ENCODE measurements at places on chromosomes 1 and 21.

GRCh38 chr1:241647658-241648057 is 4.4 kb upstream of the WDR64 start:
- DNase-seq, result no peak

GRCh38 chr1:3922851-3923250 is 22.8 kb upstream of the C1orf174 start:
- no peak for DNase-seq

DNA sequence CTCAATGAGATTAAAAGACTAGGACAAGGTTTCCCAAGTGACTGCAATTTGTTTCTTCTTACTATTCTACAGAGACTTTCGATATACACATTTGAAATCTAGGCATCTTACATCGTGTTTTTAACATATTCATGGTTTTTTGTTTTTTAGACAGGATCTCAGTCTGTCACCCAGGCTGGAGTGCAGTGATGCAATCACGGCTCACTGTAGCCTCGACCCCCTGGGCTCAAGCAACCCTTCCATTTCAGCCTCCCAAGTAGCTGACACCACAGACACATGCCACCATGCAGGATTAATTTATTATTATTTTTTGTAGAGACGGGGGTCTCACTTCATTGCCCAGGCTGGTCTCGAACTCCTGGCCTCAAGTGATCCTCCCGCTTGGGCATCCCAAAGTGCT is 1.5 kb downstream of the PDZK1 start:
- DNase-seq, result no peak

- no peak for DNase-seq
Measured at GRCh38 chr1:49971088-49971487, 52.7 kb downstream of the AGBL4 start.

- DNase-seq, result peak; percentile 73
Measured at GRCh38 chr1:197632005-197632404, 143.3 kb downstream of the DENND1B start.

DNA sequence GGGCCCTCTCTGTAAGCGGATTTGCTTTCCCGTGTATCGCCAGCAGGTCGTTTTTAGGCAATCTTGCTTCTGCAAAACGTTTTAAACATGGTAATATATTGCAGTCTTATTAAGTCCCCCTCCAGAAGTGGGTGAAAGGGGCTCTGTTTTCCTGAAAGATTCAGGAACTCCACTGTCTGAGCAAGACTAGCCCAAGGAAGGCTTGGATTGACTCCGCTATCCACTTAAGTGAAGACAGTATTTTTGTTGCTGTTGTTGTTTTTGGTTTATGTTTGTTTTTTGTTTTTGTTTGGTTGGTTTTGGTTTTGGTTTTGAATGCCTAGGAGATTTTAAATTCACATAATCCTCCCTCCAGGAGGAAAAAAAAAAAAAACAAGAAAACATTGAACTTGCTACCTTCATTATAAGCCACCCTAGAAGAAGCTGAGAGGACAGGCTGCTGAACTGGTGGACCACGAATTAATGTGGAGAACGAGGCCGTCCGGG is 29.1 kb upstream of the NFIA start:
- no peak for DNase-seq

DNA sequence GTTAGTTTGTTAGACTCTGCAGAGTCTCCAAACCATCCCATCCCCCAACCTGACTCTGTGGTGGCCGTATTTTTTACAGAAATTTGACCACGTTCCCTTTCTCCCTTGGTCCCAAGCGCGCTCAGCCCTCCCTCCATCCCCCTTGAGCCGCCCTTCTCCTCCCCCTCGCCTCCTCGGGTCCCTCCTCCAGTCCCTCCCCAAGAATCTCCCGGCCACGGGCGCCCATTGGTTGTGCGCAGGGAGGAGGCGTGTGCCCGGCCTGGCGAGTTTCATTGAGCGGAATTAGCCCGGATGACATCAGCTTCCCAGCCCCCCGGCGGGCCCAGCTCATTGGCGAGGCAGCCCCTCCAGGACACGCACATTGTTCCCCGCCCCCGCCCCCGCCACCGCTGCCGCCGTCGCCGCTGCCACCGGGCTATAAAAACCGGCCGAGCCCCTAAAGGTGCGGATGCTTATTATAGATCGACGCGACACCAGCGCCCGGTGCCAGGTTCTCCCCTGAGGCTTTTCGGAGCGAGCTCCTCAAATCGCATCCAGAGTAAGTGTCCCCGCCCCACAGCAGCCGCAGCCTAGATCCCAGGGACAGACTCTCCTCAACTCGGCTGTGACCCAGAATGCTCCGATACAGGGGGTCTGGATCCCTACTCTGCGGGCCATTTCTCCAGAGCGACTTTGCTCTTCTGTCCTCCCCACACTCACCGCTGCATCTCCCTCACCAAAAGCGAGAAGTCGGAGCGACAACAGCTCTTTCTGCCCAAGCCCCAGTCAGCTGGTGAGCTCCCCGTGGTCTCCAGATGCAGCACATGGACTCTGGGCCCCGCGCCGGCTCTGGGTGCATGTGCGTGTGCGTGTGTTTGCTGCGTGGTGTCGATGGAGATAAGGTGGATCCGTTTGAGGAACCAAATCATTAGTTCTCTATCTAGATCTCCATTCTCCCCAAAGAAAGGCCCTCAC is at the start of gene OLIG2:
Gene OLIG2 (plus strand): TSS at position 447 of the 954 bp plus-strand sequence. CDS start 928 bp downstream, outside the sequence.
- DNase-seq, result peak; percentile 59

- DNase-seq, result no peak
Measured at GRCh38 chr1:181295217-181295616, 188.1 kb upstream of the CACNA1E start.

DNA sequence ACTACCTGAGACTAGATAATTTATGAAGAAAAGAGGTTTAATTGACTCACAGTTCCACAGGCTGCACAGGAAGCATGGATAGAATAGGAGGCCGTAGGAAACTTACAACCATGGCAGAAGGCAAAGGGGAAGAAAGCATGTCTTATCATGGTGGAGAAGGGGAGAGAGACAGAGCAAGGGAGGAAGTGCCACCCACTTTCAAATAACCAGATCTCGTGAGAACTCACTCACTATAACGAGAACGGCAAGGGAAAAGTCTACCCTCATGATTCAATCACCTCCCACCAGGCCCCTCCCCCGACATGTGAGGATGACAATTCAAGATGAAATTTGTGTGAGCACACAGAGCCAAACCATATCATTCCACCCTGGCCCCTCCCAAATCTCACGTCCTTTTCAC is 4.7 kb upstream of the C21orf91 start:
- DNase-seq, result no peak

- no peak for DNase-seq
Measured at GRCh38 chr1:212512816-212513559, 80.3 kb downstream of the NENF start.

DNA sequence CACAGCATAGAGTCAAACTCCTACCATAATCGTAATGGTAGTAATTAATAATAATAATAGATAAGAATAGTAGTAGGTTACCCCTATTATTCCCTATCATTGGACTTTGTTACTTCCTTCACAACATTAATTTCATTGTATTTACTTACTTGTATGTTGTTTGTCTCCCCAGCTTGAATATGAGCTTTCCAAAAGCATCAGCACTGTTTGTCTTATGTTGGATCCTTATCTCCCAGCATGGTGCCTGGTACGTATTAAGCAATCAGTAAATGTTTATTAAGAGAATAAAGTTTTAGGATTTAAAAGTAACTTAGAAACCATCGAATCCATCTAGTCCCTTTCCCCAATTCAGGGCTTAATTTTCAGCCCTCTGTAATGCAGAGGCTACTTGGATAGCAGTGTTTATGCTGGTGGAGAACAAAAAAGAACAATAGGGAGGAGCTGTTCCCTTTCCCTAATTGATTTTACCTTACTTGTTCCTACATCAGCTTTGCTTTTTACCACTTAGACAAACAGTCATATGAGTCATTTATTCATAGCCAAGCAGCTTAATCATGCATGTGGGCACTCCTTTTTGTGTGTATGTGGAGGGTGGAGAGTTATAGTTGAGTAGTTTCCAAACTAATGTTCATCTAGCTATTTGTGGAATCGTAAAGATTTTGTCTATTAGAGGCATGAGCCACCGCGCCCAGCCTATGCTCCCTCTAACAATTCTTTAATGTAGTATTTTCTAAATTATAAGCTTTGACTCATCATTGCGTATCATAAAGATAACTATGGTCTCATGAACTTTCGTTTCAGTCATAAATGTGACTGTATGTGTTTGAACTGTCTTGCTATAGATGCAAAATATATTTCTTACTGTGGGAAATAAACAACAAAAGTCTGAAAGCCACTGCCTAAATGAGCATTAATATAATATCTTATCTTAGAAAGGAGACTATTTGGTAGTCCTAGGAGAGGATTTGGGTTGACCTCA is 20.9 kb upstream of the DR1 start:
- DNase-seq, result no peak

GRCh38 chr1:199116488-199116887 is 477.6 kb downstream of the PTPRC start:
- no peak for DNase-seq

DNA sequence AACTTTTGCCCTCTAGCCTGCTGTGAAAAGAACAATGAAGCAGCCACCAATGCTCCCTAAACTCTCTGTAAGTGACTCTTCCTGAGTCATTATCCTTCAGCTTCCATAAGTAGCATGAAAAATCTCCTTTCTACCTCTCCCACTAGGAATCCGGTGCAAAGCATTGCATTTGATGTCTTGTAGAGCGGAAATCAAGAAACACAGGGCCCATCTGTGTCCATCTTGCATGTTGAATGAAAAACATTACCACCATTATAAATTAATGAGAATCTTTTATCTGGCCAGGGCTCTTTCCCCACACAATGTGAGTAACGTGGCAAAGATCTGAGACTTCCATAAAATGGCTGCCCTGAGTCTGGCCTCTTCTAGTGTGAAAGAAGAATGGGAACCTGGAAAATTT is 324.4 kb downstream of the ADGRL2 start:
- no peak for DNase-seq

- no peak for DNase-seq
Measured at GRCh38 chr21:44359396-44359795, 6.0 kb downstream of the TRPM2 start.

DNA sequence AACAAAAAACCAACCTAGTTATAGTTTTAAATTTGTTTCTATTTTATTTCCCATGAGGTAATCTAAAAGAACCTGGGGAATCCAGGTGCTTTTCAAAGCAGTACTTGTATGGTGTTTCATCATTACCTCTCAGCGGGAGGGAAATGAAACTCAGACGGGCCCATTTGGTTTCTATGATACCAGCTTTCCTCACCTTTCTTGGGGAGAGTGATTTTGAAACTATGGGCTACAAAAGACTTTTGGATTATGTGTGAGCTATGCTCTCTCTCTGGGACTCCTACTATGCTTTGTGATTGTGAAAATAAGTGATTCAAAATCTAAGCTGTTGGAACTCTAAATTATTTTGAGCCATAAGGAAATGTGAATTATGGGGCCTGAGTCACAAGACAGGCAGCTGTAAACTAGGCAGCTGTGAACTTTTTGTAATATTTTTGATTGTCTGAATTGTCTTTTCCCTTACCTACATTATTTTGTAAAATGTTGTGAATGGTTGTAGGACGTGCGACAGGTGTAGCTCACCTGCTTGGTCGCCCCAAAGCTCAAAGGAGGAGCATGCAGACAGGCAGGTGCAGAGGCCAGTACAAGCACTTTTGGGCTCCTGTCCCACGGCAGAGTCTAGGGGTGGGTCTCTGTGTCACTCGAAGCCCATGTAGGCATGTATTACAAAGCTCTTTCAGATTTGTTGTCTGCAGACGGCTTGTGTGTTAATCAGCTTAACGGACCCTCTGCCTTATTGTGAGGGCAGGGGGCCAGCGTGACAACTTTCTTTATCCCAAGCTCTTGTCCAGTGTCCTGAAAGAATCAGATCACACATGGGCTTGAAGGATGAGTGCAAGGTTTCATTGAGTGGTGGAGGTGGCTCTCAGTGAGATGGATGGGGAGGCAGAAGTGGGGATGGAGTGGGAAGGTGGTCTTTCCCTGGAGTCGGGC is 64.8 kb upstream of the BACH1 start:
- DNase-seq, result no peak

GRCh38 chr1:245045087-245045881 is 109.5 kb upstream of the KIF26B start:
- DNase-seq, result no peak

- DNase-seq, result no peak
Measured at GRCh38 chr1:167628741-167629515, 1.1 kb upstream of the RCSD1 start.

- peak; percentile 22 for DNase-seq
Measured at GRCh38 chr1:117600325-117600943, 5.4 kb upstream of the TENT5C start.

Data from hematopoietic multipotent progenitor cell treated with erythropoietin and hydrocortisone succinate and interleukin-3 and kit ligand, for 4 days (in vitro differentiated cells).